Stimulated activated CD4-positive, alpha-beta T cell treated with anti-CD3 and anti-CD28 coated beads, TNF-alpha, amount 100 ng/mL, for 48 hours (primary cell): ENCODE measurements at places on chromosomes 7 and 10.

- DNase-seq, result no peak
These were observed 55.4 kb downstream of the LYZL1 start for GRCh38 chr10:29344073-29344820.

DNA sequence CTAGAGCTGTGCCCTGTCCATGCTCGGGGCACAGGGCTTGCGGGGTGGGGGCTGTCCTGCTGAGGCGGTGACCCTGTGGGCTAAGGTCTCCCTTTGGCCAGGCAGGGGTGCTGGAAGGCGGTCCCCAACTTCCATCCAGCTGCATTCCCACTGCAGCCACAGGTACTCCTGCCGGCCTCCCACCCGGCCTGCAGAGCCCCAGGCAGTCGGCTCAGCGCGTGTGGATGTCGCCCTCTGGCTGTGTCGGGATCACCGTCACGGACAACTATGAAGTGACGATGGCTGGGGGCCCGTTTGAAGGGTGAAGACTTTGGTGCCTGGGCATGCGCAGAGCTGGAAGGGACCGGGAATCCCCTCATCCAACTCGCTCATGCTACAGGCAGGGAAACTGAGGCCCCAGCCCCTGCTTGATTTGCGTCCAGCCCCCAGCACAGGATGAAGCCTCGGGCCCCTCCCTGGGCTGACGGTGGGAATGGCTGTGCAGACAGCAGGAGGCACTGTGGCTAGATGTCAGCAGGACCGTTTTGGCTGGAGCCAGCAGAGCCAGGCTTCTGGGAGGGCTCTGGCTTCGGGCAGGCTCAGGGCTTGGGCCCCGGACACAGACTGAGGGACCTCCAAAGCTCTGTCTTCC, 2.3 kb upstream of the TMEM184A start:
- DNase-seq, result no peak

- no peak for DNase-seq
These were observed 1.5 kb upstream of the CALHM3 start for GRCh38 chr10:103480521-103480920.

DNA sequence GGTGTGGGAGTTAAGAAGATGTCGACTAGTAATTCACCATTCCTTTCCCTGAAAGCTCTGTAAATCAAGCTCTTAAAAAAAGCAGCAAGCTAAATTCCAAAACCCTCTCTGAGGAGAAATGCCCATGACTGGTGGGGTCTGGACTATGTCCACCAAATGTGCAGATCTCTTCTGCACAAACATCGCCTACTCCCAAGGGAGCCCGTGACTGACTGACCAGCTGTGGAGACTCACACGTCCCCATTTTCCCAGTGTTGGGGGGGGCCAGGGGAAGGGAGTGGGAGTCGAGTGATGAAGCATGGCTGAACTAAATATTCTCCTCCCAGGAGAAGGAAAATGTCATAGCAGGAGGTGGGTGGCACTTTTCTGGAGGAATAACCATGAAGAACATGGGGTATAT, 164.1 kb upstream of the HPS1 start:
- DNase-seq, result no peak

DNA sequence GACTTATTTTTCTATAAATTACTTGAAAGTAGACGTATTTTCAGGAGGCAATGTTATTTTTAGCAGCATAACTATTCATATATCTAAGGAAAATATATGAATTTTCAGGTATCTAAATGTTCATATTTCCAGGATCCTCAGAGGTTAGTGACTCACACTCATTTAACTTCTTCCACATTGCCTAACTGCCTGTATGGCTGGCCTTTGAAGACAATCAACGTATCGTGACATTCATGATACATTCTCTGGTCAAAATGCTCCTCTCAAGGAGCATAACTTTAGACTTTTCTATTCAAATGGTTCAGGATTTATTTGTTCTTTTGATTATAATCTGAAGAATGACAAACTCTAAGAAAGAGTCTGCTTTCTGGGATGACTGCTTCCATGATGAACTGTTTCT, 89.3 kb downstream of the SEMA3C start:
- DNase-seq, result no peak

DNA sequence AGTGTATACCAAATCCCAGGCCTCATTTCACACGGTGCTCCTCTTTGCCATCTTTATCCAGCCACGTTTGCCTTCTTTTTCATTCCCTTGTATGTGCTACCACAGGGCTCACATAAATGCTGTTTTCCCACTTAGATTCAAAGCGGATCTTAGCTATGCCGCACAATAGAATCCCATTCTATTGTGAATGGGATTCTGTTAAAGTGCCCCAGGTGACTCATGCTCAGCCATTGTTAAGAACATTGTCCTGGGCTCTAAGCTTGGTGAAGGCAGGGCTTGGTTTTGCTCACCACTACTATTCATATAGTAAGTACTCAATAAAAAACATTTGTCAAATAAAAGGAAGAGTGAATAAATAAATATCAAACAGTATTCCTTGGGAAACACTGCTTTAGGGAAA, 72.3 kb upstream of the PHYHIPL start:
- no peak for DNase-seq

GRCh38 chr7:21730399-21730798, 187.6 kb downstream of the DNAH11 start:
- no peak for DNase-seq

- no peak for DNase-seq
These were observed 15.5 kb downstream of the LOXL4 start for GRCh38 chr10:98252464-98252863.

DNA sequence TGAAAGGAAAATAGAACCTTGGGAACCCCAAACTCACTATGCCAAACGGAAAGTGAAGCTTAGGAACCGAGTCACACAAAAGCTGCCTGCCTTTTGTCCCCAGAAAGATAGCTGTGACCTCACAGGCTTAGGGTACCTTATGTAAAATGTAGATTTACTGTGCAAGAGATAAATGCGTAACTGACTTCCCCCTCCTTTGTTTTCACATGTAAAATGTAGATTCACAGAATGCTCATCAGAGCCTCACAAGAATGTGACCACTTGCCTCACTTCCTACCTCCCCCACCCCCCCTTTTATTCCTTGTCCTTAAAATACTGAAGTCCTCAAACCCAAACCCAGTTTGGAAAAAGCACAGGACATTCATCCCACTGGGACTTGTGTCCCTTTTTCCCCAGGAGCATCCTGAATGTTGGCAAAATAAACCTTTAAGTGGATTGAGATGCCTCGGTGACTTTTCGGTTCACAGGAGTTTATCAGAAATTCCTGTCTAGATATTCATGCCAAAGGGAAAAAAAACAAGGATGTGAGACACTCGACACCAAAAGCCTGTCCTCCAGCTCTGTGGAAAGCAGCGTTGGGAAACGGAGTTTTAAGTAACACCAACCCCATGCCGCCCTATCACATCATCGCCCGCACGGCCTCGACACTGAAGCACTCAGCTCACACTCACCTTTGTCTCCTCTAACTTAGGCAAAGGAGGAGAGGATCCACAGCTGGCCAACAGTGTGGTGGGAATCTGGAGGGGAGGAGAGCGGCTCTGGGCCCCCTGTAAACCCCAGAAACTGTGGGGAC, 45.9 kb downstream of the SVIL start:
- DNase-seq, result no peak

DNA sequence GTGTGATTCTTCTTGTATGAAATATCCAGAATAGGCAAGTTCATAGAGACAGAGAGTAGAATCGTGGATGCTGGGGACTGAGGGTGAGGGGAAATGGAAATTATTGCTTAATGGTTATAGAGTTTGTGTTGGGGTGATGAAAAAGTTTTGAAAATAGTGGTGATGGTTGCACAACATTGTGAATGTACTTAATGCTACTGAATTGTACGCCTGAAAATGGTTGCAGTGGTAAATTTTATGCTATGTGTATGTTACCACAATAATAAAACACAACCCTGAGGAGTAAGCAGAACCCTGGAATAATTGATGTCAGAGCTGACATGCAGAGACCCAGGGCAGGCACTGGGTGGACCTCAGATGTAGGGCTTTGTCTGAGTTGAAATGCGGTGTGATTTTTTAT, 57.6 kb downstream of the TACR2 start:
- DNase-seq, result no peak

GRCh38 chr10:131500181-131500580, 188.7 kb upstream of the TCERG1L start:
- DNase-seq, result no peak

- DNase-seq, result no peak
These were observed 21.4 kb upstream of the MACROH2A2 start for GRCh38 chr10:70031215-70031614.

DNA sequence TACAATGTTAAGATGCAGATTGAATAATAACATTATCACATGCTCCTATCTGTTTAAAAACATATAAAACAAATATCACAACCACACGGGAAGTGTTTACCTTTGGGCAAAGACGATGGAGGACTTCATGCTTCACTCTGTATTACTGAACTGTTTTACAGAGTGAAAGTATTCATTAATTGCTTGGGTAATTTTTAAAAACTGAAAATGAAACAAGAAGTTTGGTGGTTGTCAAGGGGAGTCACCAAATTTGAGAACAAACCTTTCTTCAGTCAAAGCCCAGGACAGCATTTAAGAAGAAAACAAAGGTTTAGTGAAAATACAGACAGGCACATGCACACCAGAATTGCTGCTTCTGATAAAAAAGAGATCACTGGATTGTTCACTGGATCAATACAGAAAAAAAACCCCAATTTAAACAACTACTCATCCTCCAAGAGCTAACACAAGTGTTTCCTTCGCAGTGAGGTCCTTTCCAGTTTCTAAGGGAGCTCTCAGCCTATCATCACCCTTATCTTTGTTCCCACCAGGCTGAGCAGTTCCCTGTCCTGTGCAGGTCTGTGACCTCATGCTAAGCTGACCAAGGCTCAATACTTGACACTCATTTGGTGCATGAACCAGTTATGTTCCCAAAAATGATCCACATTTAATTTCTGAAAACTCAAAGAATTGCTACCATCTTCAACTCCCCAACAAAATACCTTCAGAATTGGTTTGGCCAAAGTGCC, 8.8 kb downstream of the PARP12 start:
- DNase-seq, result no peak

- DNase-seq, result no peak
These were observed 24.5 kb downstream of the ZNF777 start for GRCh38 chr7:149436358-149436757.

DNA sequence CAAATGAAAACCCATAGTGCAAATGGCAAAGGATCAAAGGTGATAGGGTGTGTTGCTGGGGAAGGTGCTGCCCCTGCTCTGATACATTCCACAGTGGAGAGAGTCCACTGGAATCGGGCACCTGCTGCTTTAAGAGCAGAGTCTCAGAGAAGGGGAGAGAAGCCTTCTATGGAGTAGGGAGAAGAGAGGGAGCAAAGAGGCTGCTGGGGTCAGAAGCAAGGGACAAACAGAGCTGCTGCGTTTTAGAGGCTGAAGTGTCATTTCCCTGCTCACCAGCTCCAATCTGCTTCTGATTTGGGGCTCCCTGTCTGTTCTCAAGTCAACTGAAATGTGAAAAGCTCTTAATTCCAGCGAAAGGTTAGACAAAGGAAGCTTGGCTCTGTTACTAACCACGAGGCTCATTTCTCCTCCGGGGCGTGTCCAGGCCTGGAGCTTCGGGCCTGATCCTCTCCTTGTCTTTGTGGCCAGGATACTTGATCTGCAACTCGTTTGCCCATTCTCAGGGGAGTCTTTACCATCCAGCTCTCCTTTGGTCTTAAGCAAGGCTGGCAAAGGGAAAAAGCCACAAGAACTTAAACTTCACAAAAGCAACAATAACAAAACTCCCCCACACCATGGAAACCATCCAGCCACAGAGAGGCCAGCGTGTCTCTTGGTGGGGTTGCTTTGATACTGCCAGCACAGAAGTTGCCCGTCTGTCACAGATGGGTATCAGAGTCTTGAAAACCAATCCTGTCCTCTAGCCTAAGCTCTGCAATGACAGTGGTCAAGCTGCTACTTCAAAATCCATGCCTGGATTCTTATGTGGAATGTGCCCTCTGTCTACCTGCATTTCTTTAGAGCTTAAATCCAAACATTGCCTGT, 692.6 kb downstream of the SUGCT start:
- DNase-seq, result no peak

DNA sequence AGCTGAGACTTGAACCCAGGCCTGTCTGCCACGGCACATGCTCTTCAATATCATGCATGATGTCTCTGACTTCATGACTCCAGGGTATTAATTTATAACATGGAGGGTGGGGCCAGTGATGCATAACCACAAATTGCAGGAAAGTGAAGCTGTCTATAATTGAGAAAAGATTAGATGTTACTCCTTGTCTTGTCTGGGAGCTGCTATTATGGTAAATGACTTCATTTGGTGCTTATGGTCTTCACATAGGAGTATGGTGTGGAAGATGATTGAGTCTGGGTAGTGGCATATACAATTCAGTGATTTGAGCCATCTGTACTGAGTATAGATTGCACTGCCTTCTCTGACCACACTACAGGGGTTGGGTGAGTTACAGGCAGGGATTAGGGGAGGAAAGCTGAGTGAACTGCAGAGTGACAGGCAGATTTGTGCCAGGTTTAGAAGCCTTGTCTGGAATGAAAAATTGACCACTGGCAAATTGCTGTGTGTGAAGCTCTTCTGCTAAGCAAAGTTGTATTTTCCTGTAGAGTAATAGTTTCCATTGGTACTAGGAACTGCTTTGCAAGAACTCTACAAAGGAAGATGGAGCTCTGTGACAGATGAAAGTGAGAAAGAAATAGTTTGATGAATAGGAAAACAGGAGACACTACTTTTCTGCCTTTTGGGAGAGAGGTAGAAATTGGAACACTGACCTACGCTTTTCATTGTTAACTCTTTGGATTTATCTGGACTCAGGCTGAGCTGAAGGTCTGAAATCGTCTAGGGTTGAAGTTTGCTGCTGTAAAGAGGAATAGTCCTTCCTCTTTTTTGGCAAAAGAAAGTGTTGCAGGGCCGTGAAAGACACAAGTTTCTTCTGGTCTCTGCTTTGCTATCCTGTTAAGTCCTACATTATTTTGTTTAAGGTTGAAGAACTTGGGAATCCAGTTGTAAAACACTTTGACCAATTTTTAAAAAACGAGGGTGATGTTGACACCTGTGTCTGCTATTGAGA, 2.7 kb downstream of the SND1 start:
- DNase-seq, result no peak

DNA sequence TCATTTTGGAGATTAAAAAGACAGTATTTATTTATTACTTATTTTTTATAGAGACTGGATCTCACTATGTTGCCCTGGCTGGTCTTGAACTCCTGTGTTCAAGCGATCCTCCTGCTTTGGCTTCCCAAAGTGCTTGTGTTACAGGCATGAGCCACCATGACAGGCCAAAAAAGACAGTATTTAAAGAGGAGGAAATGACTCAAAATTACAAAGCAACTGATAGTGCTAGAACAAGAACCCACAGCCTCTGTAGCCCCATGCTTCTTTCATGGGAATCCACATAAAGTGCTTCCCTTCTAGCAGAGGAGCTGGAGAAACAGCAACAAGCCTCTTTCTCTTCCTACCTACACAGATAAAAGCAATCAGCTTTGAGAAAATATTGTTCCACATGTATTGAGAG, 230.7 kb upstream of the PODXL start:
- no peak for DNase-seq

- DNase-seq, result no peak
These were observed 1.2 kb downstream of the CCDC6 start for GRCh38 chr10:59905066-59905730.

- DNase-seq, result no peak
These were observed 25.4 kb upstream of the CALU start for GRCh38 chr7:128713794-128714193.

GRCh38 chr7:51011710-51012350, 229.1 kb upstream of the GRB10 start:
- DNase-seq, result no peak
